Activated gamma-delta T cell treated with Interleukin-2 at 50 U/mL for 16 hours (primary cell): ENCODE measurements at places on chromosomes 11 and 22.

DNA sequence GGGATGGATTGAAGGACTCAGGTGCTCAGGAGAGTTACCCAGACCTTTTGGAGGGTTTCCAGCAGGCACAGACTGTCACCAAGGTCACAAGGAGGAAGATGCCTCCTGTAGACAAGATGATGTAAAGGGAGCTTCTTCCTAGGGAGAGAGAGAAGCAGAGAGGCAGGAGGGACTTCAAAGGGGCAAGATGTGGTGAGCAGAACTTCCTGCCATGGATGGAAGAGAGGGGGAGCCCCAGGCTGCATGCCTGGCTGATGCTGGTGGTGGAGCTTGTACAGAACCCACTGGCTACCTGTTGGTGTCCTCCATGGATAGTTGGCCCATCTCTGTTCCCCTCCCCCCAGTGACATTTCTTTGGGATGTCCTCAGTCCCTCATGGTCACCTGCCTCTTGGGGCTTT lies 4.2 kb downstream of the HEPN1 start:
- no peak for DNase-seq

DNA sequence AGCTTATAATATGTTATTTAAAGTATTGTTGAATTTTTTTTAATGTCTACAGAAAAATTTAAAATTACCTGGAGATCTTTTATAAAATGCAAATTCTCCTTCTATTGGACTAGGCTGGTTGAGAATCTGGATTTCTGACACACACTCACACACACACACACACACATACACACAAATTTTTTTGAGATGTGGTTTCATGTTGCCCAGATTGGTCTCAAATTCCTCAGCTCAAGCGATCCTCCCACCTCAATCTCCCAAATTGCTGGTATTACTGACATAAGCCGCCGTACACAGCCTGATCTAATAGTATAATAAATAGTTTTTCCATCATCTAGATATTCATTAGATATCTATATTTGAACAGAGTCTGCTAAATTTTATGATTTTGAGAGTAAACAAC lies 4.5 kb upstream of the RFPL1 start:
- DNase-seq: no peak

GRCh38 chr11:117465236-117465997 lies 137.8 kb downstream of the CEP164 start:
- no peak for DNase-seq

- no peak for DNase-seq
Observed at GRCh38 chr11:36361901-36362391, 65.9 kb downstream of the PRR5L start.

DNA sequence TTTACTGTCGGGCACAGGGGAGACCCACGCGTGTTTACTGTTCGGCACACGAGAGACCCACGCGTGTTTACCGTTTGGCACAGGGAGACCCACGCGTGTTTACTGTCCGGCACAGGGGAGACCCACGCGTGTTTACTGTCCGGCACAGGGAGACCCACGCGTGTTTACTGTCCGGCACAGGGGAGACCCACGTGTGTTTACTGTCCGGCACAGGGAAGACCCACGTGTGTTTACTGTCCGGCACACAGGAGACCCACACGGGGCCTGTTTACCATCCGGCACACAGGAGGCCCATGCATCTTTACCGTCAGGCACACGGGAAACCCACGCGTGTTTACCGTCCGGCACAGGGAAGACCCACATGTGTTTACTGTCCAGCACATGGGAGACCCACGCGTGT lies 525.1 kb downstream of the BRD1 start:
- no peak for DNase-seq

DNA sequence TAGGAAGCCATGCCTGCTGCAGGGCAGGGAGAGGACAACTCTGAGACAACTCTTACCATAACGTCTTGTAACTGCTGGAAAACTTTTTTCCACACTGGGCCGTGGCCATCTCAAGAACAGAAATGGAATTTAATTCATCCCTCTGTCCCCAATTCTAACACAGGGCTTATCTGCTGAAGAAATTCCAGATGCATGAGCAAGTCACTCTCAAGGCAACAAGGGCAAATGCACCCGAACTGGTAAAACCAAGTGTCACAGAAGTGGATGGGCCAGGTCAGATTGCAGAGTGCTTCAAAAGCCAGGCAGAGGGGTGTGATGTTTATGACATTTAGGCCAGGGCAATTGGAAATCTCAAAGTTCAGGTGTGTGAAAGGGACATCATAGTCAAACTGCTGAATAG lies 7.4 kb downstream of the SMPD1 start:
- DNase-seq: no peak
